Right forelimb (tissue), 1 donor: ENCODE measurements at places on chromosomes 11 and 22.

DNA sequence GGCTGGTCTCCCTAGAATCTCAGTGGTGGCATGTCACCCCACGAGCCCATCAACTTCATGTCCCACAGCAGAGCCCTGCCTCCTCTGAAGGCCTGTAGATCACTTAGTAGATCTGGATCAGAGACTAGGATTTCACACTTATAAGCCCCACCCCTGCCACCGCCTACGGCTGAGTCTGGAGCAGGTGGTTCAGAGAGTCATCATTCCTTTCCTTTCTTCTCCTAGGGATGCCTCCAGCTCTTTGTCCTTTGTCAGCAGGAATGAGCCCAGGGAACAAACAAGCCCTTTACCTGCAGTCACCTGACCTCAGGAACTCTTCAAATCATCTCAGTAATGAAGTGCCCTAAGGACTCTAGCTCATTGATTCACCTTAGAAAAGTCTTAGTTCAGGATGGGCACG lies 37.8 kb downstream of the SCGB1A1 start:
- no peak for DNase-seq

DNA sequence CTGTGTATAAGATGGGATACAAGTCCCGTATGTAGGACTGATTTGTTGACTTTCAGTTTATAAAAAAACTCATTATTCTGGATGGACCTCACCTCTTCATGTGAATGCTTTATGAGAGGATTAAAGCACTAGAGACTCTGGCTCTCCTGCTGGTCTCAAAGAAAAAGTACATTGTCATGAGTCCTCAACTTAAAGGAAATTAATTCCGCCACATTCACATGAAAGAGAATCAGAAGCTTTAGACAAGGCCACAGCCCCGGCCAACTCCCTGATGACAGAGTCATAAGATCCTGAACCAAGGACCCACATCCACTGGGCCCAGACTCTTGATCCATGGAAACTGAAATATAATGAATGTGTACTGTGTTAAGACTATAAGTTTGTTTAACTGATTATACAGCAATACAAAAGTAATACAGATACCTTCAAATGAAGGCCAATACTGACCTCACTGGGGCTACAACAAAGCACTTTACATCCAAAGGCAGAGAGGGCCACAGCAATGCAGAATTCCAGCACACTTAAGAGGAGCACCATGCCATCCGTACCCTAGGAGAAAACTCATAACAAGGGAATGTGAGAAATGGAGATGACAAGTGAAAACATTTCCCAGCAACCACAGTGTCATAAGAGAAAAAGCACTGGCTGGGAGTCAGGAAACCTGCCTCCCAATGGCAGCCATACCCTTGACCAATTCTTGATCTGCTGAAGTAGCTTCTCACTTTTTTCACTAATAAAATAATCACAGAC lies 25.4 kb upstream of the MS4A6A start:
- DNase-seq: no peak

DNA sequence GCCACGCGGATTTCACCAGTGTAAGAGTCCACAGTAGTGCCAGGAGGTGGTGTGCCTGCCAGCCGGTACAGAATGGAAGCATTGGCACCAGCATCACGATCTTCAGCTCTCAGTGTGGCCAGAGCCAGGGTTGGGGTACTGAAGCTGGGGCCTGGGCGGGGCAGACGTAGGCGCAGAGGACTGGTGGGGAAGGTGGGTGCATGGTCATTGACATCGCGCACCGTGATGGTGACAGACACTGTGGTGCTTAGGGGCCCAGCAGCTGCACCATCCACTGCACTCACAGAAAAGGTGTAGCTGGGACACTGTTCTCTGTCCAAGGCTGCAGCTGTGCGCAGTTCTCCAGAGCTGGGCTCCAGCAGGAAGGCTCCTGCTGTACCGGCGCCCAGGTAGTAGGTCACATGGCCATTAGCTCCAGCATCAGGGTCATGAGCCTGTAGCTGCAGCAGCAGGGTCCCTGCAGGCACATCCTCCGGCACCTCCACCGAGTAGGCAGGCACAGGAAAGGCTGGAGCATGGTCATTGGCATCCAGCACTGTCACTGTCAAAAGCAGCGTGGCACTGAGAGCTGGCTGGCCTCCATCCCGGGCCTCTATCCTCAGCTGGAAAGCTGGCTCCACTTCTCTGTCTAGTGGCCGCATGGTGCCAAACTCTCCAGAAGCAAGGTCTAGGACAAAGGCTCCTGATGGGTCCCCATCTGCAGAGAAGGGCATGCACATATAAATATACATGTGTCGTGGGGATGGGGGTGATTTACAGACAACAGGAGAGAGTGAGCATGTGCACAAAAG lies 7.9 kb upstream of the TPP1 start:
- no peak for DNase-seq

DNA sequence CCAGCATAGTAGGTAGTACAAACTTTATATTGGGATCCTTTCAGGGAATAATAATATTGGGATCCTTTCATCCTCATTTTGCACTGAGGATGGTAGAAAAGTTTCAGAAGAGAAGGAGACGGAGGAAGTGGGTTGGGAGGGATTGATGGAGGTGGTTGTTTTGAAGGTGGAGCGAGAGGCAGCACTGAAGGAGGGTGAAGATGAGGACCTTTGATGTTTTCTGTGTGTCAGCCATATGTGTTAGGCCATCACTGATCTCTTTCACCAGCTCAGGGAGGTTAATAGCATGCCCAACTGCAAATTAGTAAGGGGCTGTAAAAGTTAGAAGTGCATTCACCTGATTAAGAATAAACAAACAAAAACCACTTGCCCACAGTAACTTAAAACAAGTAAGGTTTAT lies 275.5 kb upstream of the B3GAT1 start:
- no peak for DNase-seq

GRCh38 chr11:83464160-83464944 lies 178.2 kb upstream of the CCDC90B start:
- DNase-seq: no peak

DNA sequence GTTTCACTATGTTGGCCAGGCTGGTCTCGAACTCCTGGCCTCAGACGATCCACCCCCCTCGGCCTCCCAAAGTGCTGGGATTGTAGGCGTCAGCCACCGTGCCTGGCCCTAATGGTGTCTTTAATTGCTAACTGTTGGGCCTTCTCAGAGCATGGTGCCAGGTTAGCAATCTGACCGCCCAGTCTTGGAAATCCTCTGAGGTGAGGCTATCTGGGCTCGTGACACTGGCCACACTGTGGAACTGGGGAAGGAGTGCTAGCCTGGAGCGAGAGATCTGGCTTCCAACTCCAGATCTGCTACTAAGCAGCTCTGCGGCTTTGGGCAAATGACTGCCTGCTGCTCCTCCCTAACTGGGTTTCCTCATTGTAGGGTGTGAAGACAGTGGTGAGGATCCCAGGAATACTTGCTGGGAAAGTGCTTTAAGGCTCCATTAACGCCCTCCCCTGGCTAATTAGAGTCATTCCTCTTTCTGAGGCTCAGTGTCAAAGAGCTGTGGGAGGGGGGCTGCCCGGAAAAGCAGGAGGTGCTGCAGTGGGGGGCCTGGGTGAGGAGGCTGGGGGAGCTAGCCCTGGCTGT lies 35.4 kb downstream of the CHRDL2 start:
- no peak for DNase-seq
